ENCODE measurements at places on chromosomes 3 and 15.

DNA sequence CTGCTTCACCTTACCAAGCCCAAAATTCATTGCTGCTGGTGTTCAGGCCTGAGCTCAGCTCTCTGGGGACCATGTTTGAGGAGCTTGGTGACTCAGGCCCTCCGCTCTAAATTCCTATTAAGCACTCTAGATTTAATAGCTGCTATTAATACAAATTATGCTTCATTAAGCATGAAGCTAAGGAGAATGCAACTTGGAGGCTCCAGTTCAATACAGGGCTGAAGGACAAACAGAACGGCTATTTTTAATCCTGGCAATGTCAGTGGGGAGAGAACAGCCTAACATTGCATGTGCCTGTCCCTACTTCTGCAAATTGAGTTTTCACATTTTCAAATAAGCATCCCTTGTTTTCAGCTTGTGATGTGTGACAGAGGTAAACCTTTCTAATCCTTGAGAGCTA lies 80.1 kb upstream of the TRIM42 start:
- DNase-seq, result no peak

- no peak for DNase-seq
Measured at GRCh38 chr3:28308196-28308595, 40.3 kb upstream of the ZCWPW2 start.

GRCh38 chr3:138222942-138223287 lies 35.8 kb downstream of the ARMC8 start:
- no peak for DNase-seq

GRCh38 chr3:157023226-157023625 lies 136.7 kb downstream of the CCNL1 start:
- DNase-seq, result no peak

DNA sequence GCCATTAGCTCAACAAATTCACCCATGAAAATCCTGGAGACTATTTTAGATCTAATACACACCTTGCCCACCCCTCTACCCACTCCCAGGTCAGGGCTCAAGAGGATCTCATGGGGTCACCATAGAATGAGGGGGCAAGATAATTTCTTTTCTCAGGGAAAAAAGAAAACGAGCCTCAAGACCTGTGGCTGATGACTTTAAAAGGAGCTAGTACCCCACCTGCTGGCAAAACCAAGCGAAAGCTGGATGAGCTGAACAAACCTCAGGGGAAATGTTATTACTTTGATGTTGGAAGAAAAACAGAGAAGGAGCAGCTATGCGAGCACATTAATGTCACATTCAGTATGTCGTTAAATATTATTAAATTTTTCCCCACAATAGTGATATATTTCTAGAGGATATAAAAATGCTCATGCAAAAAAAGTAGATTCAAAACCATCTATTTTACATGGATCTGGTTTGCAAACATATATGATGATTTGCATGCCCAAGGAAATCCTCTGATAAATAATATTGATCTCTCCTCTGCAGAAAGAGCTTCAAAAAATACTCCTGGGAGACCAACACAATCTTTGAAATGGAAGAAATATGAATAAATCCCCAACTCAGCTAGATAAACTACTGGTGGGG lies 37.7 kb downstream of the PLD1 start:
- peak; percentile 69 for DNase-seq

- DNase-seq, result no peak
Measured at GRCh38 chr15:39593656-39594445, 13.0 kb downstream of the THBS1 start.

GRCh38 chr15:38622908-38623307 lies 58.3 kb upstream of the RASGRP1 start:
- DNase-seq, result no peak

DNA sequence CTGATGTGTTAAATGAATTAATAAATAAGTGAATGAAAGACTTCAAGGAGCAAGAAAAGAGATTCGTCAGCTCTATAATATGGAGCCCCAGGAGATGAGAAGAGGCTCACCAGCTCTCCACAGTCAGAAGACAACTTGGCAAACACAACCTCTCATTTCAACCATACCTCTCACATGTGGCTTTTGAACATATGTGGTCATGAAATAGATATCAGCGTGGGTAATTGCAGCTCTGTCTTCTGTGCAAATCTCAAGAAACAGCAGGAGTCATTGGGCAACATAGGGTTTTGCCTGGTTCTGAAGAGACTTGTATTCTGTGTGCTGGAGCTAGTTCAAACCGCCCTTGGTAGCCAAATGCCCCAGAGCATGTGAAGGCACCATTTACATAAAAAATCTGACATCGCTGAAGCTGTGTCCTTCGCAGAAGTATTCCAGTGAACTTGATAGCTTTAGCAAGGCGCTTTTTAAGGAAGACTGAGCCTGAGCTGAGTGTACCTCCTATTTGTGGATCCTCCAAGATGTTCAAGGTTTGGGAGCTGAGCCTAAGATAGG lies 8.4 kb downstream of the CX3CR1 start:
- DNase-seq, result no peak

DNA sequence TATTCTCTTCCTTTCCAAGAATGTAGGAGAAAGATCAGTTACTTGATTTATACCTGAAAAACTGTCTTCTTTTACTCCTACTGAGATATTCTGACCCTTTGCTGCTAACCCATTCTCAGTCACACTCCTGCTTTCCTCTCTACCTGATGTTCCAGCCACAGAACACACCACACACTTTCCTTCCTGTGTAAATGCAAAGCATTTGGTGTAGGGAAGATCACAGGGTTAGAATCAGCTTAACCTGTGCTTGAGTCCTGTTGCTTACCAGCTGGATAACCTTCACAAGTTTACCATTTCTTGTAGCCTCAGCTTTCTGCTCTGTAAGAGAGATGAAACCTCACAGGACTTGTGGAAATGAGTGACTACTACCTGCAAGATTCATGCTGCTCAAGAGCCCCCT lies 489.8 kb upstream of the GOLIM4 start:
- no peak for DNase-seq

DNA sequence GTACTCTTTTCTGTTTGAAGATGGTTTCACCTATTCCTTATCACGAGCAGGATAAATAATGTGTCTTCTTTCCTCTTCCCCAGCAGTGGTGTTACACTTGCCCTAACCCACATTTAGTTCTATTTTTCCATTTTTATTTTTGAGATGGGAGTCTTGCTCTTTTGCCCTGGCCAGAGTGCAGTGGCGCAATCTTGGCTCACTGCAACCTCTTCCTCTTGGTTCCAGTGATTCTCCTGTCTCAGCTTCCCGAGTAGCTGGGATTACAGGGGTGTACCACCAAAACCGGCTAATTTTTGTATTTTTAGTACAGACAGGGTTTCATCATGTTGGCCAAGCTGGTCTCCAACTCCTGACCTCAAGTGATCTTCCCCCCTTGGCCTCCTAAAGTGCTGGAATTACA lies 372.4 kb downstream of the FOXP1 start:
- DNase-seq, result no peak

DNA sequence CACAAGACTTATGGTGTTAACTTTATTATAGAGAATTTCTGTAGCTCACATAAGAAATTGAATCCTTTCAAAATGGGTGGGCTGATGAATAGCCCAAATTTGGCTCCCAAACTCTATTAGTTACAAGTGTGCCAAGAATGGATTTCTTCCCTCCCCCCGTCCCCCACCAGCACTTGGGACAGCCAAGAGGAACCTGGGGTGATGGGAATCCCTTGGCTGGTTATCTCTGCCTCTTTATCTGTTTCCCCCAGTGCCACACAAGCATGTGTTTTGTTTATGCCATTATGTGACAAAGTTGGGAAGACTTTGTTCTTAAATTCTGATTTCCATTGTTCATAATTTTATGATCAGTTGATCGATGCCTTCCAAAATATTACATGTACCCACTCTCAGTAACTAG lies 28.3 kb downstream of the CMSS1 start:
- DNase-seq, result no peak

- DNase-seq, result no peak
Measured at GRCh38 chr3:189169728-189170127, 2.0 kb upstream of the TPRG1 start.

DNA sequence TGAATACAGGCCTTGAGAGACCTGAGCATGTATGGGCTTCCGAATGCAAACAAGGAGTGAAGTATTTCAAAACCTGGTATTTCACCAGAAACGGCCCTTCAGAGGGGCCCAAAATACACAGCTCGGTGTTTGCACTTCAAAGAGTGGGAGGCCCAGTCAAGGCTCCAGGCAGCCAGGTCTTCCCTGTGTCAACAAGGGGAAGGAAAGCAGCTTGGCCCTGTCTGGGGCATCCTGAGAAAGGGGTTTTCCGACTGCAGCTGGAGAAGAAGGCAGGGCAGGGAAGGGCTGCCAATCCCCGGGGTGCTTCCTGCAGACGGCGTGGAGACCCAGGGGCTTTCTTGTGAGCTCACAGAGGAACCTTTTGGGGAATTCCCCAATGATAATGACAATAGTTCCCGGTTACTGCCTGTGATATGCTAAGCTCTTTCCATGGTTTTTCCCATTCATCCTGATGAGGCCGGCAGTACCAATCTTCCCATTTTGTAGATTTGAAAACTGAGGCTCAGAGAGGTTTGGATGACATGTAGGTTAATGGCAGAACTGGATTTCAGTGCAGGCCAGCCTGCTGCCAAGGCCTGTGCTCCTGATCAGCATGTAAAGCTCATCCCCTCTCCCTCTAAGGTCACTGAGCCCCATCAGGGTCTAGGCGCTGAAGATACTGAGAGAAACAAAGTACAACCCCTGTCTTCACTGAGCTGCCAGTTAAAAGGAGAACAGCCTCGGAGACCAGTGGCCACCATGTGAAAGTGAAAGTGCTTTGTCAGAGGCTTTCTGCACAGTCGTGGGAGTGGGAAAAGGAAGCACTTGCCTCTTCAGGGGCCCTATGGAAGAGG lies 43.0 kb upstream of the TLE3 start:
- no peak for DNase-seq

- peak; percentile 98 for DNase-seq
Measured at GRCh38 chr3:50292159-50293078, at the start of gene IFRD2. IFRD2 (minus strand) TSS chr3:50292429; CDS start chr3:50292274, 155 bp downstream.

DNA sequence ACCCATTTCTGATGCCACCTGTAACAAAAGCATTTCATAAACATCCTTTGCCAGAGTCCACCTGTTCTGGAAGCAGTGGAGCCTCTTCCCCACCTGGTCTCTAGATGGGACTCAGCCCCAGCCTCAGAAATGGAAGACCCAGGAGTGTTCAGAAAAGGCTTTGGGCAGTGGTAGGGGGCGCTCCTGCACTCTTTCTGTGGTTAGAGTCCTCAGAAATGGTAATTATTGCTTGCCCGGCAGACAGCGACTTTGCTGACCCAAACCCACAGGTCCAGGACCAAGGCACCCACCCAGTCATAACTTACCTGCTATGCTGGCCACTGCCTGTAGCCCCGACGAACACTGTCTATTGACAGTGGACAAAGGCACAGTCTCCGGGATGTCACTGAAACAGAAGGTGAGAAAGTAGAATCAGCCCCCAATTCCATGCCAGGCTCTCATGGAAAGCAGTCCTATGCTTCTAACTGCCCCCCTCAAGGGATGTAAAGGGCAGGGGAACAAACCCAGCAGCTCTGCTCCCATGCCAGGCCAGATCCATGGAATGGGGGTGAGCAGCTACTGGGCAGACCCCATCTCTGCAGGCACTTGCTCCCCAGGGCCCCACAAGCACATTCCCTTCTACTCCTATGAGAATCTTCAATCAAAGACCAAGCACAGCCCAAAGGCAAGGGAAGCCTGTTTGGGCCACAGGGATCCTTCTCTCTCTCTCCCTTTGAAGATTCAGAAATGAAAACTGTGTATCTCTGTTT lies 5.1 kb downstream of the ACAA1 start:
- no peak for DNase-seq

GRCh38 chr3:46693038-46693891 lies at the start of gene ALS2CL:
ALS2CL (minus strand) TSS chr3:46693679; CDS start chr3:46689440, 4,239 bp downstream.
- peak; percentile 36 for DNase-seq

DNA sequence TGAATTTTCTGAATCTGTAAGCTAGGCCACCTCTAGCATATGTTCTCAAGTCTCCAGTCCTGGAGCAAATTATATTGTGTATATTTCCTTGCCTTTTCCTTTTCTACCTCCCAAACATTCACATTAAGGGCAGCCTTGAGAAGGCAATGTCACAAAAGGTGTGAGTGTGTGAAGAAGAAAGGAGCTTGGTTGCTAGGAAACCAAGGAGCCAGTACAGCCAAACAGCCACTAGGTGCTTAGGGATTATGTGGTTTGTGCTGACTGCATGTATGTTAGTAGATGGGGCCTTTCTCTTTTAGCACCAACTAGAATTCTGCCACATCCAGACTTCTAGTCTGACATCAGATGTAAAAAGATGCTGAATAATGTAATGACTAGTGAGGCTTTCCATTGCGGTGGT lies 118.8 kb upstream of the DAZL start:
- DNase-seq, result peak; percentile 59

GRCh38 chr3:56811546-56812202 lies 9.9 kb upstream of the ARHGEF3 start:
- DNase-seq, result no peak

- peak; percentile 34 for DNase-seq
Measured at GRCh38 chr15:37289109-37289765, 188.9 kb upstream of the MEIS2 start.

GRCh38 chr3:140178482-140178881 lies 243.5 kb downstream of the CLSTN2 start:
- DNase-seq, result no peak

DNA sequence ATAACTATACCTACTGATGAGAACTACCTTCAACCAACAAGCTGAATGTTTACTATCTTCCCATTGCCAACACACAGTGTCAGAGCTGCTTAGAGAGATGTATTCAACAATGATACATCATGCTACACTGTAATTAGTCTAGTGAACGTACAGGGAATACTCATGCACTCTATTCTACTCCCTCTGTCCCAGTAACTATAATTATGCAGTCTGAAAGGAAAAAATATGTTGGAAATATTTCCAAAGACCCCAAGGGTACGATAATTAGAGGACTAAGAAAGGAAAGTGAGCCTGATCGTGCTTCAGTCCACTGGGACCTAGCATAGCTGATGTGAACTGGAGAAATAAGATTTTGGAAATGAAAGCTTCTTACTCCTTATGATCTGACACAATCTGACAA lies 36.9 kb upstream of the FSIP1 start:
- no peak for DNase-seq

GRCh38 chr3:107523539-107524325 lies 970 bp downstream of the BBX start:
- peak; percentile 52 for DNase-seq

GRCh38 chr3:151307131-151307530 lies 9.5 kb downstream of the GPR87 start:
- no peak for DNase-seq

DNA sequence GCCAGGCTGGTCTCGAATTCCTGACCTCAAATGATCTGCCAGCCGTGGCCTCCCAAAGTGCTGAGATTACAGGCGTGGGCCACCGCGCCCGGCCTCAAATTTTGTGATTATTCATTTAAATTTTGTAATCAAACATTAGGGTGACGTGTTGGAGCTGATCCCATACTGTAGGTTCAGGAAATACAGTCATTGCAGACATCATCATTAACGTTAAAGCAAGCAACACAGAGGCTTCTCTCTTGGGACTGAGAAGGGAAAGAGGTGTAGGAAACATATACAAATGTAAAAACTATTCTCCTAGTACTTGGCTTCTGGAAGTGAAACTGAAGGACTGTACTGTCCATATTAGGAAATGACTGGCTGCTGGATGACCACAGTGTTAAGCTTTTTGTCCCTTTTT lies 11.1 kb upstream of the ARID3B start:
- DNase-seq, result peak; percentile 85

GRCh38 chr15:90487186-90487585 lies 42.5 kb upstream of the CRTC3 start:
- DNase-seq, result no peak

GRCh38 chr15:93241696-93242585 lies 152.9 kb upstream of the RGMA start:
- DNase-seq, result no peak

Data from HT1080 (cell line).